ENCODE measurements at places on chromosomes 2 and 18. TPM values are rescaled to one million over a fixed set of nuclear protein-coding genes. Genes with fewer than 3 reads are reported as not detected.

Gene UGT1A4
- not detected for total RNA-seq

Gene RASGRP3
- 42.4 TPM for total RNA-seq

Gene LYPD1
- total RNA-seq = 58.1 TPM

Gene IL1R1
- total RNA-seq = 10.9 TPM

Gene CIDEA
- 2.4 TPM for total RNA-seq
